ENCODE measurements at places on chromosomes 16 and 17. TPM values are rescaled to one million over a fixed set of nuclear protein-coding genes. Genes with fewer than 3 reads are reported as not detected.

The HNF1B gene
- 0.30 TPM for polyA plus RNA-seq

The NDUFB10 gene
- 129 TPM for polyA plus RNA-seq

The HSD17B1 gene
- 6.1 TPM for polyA plus RNA-seq

The HIRIP3 gene
- 14.8 TPM for polyA plus RNA-seq

The FAM20A gene
- polyA plus RNA-seq = 35.3 TPM

GRCh38 chr16:88956546-88957432, 20.2 kb downstream of the CBFA2T3 start:
- DNase-seq = no peak

- DNase-seq = peak; percentile 6
Measured at GRCh38 chr17:17206124-17206912, at the start of gene PLD6. TSS of gene PLD6 (minus strand) at chr17:17206333. CDS start at chr17:17206286, 47 bp downstream.

GRCh38 chr16:70598937-70599503, 47.3 kb upstream of the IL34 start:
- DNase-seq = no peak

GRCh38 chr16:65896448-65897153, 469.9 kb upstream of the CDH5 start:
- no peak for DNase-seq

DNA sequence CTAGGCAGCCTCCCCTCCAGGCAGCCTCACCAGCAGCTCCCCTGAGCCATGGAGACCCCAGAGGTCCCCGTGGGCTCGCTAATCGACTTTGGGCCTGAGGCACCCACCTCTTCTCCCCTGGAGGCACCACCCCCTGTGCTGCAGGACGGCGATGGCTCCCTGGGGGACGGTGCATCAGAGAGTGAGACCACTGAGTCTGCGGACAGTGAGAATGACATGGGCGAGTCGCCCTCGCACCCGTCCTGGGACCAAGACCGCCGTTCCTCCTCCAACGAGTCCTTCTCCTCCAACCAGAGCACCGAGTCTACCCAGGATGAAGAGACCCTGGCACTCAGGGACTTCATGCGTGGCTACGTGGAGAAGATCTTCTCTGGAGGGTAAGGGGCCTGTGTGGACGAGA, 39.4 kb downstream of the KIAA0513 start:
- DNase-seq = no peak

GRCh38 chr16:90044111-90044551, 24.9 kb upstream of the DBNDD1 start:
- no peak for DNase-seq

DNA sequence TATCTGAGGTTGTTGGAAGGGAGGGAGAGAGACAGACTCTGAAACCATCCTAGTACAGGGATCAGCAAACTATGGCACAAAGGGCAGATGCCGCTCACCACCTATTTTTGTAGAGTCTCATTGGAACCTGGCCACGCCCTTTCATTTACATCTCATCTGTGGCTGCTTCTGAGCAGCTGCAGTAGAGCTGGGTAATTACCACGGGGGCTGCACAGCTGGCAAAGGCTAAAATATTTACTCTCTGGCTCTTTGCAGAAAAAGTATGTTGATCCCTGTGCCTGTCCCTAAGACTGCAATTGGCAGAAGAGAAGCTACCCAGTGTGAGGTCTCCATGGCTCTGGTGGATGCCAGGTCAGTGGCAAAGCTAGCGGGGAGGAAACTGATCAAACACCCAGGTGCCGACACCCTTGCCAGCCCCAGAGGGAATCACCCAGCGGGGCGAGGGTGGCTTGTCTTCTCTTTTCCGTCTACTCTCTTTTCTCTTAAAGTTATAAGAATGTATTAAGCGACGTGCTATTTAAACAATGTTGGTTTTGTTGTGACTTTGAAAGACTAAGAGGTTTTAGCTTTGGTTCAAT, 14.0 kb downstream of the CEP295NL start:
- no peak for DNase-seq

DNA sequence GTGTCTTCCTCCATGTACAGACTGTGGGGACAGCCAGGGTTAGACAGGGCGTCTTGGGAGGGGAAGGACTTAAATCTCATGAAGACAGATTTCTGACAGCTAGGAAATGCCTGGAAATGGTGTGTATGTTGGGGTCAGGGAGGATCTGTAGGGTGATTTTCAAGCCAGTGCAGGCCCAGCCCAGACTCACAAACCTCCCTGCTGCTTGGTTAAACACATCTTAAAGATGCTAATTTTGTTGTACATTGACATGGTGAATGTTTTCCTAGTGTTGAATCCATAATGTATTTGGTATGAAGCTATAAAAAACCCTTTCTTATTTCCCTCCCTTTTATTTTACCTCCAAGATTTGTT, 238.3 kb downstream of the CCDC182 start:
- DNase-seq = no peak

DNA sequence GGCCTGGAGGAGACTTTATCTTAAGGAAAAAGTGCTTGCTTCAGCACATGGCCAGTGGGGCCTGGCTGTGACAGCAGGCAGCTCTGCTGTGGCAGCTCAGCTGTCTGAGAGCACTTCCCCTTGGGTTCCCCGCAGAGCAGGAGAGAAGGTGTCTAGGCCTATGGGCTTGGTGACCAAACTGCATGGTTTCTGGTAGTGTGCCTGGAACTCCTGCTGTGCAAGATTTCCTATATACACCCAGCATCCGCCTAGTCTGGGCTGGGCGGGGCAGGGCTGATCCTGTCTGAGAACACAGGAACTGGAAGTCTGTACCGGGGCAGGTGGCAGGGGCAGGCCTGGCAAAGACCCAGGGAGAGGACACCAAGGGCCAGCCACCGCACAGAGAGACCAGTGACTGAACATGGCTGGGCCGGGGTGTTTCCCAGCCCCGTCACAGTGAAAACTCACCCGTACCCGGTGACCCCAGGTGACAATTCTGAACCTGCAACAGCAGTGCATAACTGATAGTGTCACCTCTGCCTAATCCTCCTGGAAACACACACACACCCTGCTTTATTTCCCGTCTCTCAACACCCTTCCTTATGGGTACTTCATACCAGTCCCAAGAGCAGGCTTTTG, 39.3 kb downstream of the CHD9 start:
- peak; percentile 30 for DNase-seq

GRCh38 chr16:86073103-86073625, 174.2 kb downstream of the IRF8 start:
- no peak for DNase-seq

- no peak for DNase-seq
Measured at GRCh38 chr16:17339764-17340541, 130.8 kb downstream of the XYLT1 start.

Measured in thymus (tissue), 14 donors.